ENCODE measurements at places on chromosomes 3 and 15. TPM values are rescaled to one million over a fixed set of nuclear protein-coding genes. Genes with fewer than 3 reads are reported as not detected.

The CLCN2 gene
- 6.3 TPM for total RNA-seq

The NAA50 gene
- 57.9 TPM for total RNA-seq

The TM6SF1 gene
- total RNA-seq: 0.34 TPM

The GPR27 gene
- not detected for total RNA-seq

The GABRB3 gene
- not detected for total RNA-seq

The A4GNT gene
- not detected for total RNA-seq

The ERICH6 gene
- total RNA-seq: not detected

- no peaks in the 10 kb centered on the region for H3K4me1 ChIP-seq
- no peak for DNase-seq
- no peak overlapping the region for H3K27ac ChIP-seq
- H3K27me3 ChIP-seq: peaks cover 1% of the 10 kb centered on the region
- no peak overlapping the region for H3K4me3 ChIP-seq
Observed at GRCh38 chr3:157931517-157931916, 174.7 kb downstream of the SHOX2 start.

GRCh38 chr15:43538091-43538490 is 20.7 kb downstream of the MAP1A start:
- H3K27me3 ChIP-seq: no peaks in the 10 kb centered on the region
- H3K4me1 ChIP-seq: no peaks in the 10 kb centered on the region
- peaks cover 24% of the 10 kb centered on the region for H3K36me3 ChIP-seq

GRCh38 chr15:29736012-29736743 is 86.1 kb downstream of the TJP1 start:
- H3K27me3 ChIP-seq: peaks cover 9% of the 10 kb centered on the region
- no peaks in the 10 kb centered on the region for H3K36me3 ChIP-seq
- H3K4me1 ChIP-seq: no peaks in the 10 kb centered on the region
- no peak for DNase-seq
- H3K4me3 ChIP-seq: no peak overlapping the region

- no peak for DNase-seq
- no peak overlapping the region for H3K4me3 ChIP-seq
- H3K27ac ChIP-seq: no peak overlapping the region
- H3K36me3 ChIP-seq: no peaks in the 10 kb centered on the region
Observed at GRCh38 chr3:112372396-112372795, 39.4 kb downstream of the CD200 start.

- H3K4me1 ChIP-seq: peaks cover 16% of the 10 kb centered on the region
- no peaks in the 10 kb centered on the region for H3K27me3 ChIP-seq
- H3K36me3 ChIP-seq: peaks cover 44% of the 10 kb centered on the region
- DNase-seq: no peak
- no peak overlapping the region for H3K27ac ChIP-seq
- no peak overlapping the region for H3K4me3 ChIP-seq
Observed at GRCh38 chr3:134527037-134527436, 41.2 kb downstream of the CEP63 start.

GRCh38 chr3:8574040-8574669 is 70.4 kb downstream of the SSUH2 start:
- H3K27ac ChIP-seq: no peak overlapping the region
- H3K27me3 ChIP-seq: peaks cover 4% of the 10 kb centered on the region
- no peaks in the 10 kb centered on the region for H3K36me3 ChIP-seq
- H3K4me1 ChIP-seq: peaks cover 11% of the 10 kb centered on the region

- H3K27ac ChIP-seq: no peak overlapping the region
- DNase-seq: no peak
- no peaks in the 10 kb centered on the region for H3K36me3 ChIP-seq
- peaks cover 9% of the 10 kb centered on the region for H3K27me3 ChIP-seq
- no peak overlapping the region for H3K4me3 ChIP-seq
Observed at GRCh38 chr3:113952921-113953320, 5.1 kb downstream of the ZDHHC23 start.

DNA sequence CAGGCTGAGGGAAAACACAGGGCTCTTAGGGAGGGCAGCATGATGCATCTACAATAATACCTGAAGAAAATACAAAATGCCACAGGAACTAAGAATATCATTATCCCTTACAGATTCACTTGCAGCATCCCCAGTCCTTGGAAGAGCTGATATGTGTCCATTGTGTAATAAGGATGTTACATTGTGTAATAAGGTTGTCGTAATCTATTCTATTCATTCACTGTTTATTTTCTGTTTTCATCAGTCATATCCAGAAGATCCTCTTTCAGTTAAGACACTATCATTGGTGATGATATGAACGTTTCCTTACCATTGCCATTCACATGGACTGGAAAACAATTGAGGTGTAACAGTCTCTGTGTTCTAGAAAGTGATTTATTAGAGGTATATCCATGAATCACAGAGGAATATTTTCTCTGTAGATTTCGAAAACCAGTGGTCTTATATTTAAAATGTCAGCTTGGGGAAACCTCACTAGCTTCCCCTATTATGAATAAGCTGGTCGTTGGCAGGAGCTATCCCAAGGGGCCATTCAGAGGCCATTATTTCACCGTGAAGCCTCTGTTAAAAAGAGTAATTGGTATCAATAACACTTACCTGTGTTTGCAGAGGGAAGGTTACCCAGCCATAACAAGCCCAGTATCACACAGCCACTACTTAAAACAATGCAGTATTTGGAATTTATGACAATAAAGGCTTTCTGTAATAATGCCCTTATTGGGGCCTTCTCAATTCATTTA is 241.1 kb downstream of the ZNF385D start:
- H3K27me3 ChIP-seq: no peaks in the 10 kb centered on the region
- no peak overlapping the region for H3K4me3 ChIP-seq
- no peaks in the 10 kb centered on the region for H3K36me3 ChIP-seq
- H3K27ac ChIP-seq: no peak overlapping the region

DNA sequence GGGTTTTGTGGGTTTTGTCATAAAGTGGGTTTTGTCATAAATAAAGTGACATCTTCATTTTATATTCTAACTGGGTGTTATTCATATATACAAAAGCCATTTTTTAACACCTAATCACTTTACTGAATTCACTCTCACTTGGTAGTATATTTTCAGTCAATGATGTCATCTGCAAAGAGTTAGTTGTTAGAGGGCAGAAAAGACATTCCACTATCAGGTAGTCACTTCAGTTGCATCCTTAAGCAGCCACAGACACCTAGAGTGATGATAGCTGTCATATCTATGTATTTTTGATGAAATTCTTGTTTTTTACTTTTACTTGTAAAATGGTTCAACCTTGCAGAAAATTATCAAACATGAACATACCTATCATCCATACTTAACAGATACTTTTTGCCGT is 89.0 kb downstream of the DHX36 start:
- H3K27ac ChIP-seq: no peak overlapping the region
- H3K4me3 ChIP-seq: no peak overlapping the region
- peaks cover 60% of the 10 kb centered on the region for H3K27me3 ChIP-seq
- DNase-seq: no peak

GRCh38 chr3:197343656-197344408 is 45.4 kb upstream of the DLG1 start:
- H3K4me3 ChIP-seq: no peak overlapping the region
- no peaks in the 10 kb centered on the region for H3K36me3 ChIP-seq
- no peaks in the 10 kb centered on the region for H3K27me3 ChIP-seq
- H3K27ac ChIP-seq: no peak overlapping the region
- no peaks in the 10 kb centered on the region for H3K4me1 ChIP-seq

GRCh38 chr3:183375337-183375736 is 53.1 kb downstream of the MCF2L2 start:
- peaks cover 6% of the 10 kb centered on the region for H3K4me1 ChIP-seq
- no peaks in the 10 kb centered on the region for H3K27me3 ChIP-seq
- no peak overlapping the region for H3K4me3 ChIP-seq
- DNase-seq: no peak

Measured in naive thymus-derived CD8-positive, alpha-beta T cell (primary cell).